Fibroblast of pulmonary artery (primary cell): ENCODE measurements at places on chromosomes 5 and 9.

GRCh38 chr5:112390327-112390726 is 28.8 kb downstream of the EPB41L4A start:
- no peak for DNase-seq

- DNase-seq, result peak; percentile 83
These were observed 269.8 kb downstream of the SYK start for GRCh38 chr9:91071184-91071990.

DNA sequence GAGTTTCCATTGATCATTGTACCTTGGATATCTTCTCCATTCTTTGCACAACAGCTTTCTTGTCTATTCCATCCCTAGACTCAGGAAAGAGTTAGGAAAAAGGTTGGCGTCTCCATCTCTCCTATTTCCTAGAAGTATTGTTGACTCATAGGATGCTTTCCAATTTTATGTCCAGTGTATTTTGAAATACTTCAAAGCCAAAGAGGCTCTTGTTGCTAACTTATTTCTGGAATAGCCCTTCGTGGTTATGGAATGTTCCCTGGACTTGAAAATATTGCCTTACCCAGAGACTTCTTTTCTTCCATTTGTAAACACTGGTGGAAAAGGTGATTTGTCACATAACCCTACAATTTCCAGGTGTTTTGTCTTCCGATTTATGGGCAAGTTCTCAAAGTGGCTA is 402.3 kb upstream of the ZNF608 start:
- peak; percentile 70 for DNase-seq

DNA sequence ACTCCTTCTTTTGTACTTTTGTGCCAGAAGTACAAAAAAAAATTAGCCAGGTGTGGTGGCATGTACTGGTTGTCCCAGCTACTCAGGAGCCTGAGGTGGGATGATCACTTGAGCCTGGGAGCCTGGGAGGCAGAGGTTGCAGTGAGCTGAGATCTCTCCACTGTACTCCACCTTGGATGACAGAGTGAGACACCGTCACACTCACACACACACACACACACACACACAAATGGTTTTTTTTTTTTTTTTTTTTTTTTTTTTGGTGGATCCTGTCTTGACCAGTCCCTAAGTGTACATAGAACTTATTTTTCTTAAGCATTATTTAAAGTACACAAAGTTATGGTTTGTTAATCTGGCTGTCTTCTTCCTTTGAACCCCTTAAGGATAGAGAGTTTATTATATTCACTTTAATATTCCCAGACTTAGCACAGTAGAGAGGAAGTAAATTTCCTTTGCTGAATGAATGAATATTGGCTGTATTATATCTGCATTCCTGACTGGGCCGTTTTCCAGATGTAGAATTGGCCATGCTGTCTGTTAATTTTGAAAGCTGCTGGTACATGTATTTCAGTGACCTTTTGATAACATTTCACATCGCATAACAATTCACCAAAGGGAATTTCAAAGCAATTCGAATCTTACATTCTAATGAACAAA is 429.0 kb upstream of the ZNF608 start:
- peak; percentile 18 for DNase-seq

DNA sequence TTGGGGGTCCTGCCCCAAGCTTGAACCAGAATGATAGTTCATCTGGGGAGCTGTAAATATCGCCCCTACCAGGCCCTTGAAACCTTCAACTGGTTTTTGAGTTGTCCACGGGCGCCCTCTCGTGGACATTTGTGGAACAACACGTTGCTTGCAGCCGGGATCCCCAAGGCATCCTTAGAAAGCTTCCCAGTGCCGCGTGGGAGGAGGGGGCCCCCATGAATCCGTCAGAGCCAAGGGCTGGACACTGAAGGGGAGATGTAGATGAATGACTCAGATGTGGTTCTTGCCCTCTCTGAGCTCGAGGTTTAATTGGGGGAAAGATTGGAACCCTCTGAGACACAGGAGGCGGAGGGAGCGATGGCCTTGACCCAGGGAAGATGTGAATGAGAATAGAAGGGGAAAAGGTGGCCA is 31.8 kb upstream of the ORM1 start:
- DNase-seq, result peak; percentile 71

- DNase-seq, result peak; percentile 3
These were observed 29.2 kb upstream of the IL31RA start for GRCh38 chr5:55821731-55822512.

DNA sequence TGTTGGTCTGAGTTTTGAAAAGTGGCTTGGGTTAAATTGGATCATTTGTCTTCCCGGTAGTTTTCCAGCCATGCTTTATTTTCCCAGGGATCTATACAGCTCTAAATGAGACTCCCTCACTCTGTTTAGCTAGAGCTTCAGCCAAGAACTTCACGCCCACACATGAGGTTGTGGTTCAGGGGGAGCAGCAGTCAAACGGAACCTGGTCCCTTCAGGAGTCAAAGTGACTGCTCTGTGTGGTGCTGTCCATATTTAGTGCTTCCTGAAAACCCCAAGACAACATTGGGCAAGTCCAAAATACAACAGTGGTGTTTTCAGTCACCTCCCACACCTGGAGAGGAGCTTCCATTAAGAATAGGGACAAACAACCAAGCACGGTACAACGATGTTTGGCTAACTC is 90.5 kb downstream of the ANKH start:
- peak; percentile 12 for DNase-seq

GRCh38 chr5:139226131-139226530 is 28.0 kb upstream of the SIL1 start:
- no peak for DNase-seq

- no peak for DNase-seq
These were observed 21.2 kb upstream of the PIK3R1 start for GRCh38 chr5:68194386-68194785.

- peak; percentile 85 for DNase-seq
These were observed 31.1 kb downstream of the OR2K2 start for GRCh38 chr9:111298731-111299598.

GRCh38 chr5:158922263-158922592 is 177.5 kb downstream of the EBF1 start:
- DNase-seq, result no peak

DNA sequence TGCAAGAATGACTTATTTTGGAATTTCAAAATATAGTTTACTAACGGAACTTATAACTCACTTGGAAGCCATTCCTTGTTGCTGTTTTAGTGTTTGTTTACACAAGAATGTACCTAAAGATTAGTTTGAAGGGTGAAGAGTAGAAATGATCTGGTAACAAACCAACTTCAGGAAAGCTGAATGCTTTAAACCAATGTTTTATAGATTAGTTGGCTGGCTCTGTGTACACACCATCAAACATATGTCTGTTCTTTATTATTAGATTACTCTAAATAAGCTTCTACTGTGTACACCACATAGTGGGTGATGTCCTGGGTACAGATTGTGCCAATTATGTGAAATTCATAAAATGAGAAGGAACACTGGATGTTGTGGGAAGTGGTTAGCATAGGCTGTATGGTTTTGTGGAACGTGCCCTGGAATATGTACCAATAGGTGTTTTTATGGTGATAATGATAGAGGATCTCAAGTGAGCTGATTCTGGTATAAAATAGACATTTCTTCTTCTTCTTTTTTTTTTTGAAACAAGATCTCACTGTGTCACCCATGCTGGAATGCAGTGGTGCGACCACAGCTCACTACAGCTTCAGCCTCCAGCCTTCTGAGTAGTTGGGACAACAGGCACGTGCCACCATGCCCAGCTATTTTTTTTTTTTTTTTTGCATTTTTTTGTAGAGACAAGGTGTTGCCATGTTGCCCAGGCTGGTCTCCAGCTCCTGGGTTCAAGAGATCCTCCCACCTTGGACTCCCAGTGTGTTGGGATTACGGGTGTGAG is 109.3 kb upstream of the DHFR start:
- DNase-seq, result no peak

- peak; percentile 33 for DNase-seq
These were observed 92.4 kb upstream of the SLC1A1 start for GRCh38 chr9:4397917-4398316.

DNA sequence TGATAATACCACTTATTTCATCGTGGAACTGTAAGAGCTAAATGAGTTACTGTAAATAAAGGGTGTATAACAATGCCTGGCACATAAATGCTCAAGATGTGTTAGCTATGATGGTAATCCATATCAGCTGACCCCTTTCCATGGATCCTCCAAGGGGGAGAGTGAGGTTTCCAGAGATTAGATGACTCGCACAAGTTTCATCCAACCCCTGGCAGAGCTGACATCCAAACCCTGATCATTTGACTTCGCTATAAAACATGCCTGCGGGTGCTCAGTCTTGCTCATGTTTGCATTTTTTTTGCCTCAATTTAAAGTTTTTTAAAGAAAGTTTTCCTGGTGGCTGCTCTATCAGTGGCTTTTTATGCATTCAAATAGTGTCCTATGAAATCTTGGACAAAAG is 145.7 kb upstream of the SMIM23 start:
- DNase-seq, result no peak

GRCh38 chr9:14782286-14783051 is 59.9 kb upstream of the CER1 start:
- DNase-seq, result no peak

- peak; percentile 97 for DNase-seq
These were observed 43.4 kb upstream of the EXOC3 start for GRCh38 chr5:399296-400281.

DNA sequence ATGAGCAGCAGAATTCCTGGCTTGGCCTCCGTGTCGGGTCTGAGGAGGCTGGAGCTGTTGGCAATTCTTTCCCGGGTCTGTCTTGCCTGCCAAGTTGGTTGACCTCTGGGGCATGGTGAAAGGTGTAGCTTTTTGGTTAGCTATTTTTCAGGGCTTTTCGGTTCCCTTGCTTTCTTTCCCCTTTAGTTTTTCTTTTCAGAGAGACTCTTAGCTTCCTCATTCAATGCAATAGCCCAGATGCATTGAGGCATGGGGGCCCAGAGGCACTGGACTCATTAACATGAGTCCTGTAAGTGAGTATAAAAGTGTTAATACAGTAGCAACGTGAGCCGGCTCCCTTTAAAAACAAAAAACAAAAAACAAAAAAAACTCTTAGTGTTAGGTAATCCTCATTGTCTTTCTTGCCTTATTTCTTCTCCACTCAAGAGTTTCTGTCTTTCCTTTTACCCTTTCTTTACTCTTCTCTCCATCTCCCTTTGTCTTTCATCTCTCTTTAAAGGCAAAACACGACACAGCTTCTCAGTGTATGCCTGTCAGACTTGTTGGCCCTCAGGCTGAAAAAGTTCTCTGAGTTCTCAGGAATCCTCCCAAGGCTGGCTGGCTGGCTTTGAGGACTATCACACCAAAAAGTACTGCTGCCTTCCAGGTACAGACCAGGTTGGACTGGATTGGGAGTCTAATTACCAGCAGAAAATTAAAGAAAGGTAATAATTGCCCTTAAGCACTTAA is 289.9 kb upstream of the TUT7 start:
- DNase-seq, result no peak

GRCh38 chr5:180595381-180596114 is 4.2 kb upstream of the SCGB3A1 start:
- DNase-seq, result no peak

- no peak for DNase-seq
These were observed 110.3 kb downstream of the NXNL2 start for GRCh38 chr9:88645172-88645878.

DNA sequence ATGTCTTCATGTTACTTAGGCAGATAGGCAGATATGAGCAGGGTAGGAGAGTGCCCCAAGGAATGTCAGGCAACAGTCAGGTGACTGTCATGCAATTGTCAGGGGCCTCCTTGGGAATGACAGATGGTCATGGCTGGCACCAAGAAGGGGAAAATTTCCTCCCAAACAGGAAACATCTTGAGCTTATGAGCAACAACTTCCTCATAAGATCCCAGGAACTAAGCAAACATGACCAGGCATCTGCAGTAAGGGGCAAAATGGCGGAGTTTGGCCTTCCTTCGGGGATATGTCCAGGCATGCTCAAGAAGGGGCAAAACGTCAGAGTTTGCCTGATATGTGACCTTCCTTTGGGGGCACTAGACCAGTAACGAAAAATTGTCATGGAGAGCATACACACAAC is 591.8 kb downstream of the PDE4D start:
- no peak for DNase-seq

DNA sequence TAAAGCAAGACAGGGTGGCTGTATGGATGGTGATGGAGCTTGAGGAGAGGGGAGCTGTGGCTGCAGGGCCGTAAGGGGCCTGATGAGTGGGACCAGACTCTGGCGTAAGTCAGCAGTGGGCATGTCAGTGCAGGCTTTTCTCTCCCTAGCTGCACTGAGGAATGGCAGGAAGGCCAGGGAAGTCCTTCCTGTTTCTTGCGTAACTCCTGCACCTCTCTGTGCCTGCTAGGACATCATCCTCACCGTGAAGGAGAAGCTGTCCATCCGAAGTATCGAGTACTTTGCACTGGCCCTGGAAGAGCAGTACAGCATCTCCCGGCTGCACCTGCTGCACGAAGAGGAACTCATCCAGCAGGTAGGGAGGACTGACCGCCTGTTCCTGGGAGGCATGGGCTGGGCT is 24.1 kb upstream of the TRMT10B start:
- no peak for DNase-seq
